Ecto neural progenitor cell (in vitro differentiated cells): ENCODE measurements at places on chromosomes 7 and 10.

DNA sequence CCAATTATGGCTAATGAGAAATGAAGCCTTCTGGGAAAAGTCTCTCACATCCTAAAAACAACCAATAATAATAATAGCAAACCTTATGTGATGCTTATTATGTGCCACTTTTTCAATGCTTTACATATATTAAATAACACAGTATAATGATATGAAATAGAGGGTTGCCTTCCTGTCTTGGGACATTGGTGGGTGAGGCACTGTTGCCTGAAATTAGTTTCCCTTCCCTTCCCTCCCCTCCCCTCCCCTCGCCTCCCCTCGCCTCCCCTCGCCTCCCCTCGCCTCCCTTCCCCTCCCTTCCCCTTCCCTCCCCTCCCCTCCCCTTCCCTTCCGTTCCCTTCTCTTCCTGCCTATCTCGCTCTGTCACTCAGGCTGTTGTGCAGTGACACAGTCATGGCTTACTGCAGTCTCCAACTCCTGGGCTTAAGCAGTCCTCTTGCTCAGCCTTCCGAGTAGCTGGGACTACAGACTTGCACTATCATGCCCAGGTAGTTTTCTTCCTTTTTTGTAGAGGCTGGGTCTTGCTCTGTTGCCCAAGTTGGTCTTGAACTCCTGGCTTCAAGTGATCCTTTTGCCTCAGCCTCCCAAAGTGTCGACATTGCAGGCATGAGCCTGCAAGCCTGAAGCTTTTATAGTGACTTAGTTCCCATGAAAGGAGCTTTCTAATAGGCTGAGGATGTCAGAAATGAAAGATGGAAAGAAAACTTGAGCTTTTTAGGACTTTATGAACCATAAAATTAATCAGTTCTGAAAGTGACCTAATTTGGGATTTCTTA, 47.9 kb downstream of the PHTF2 start:
- DNase-seq: no peak

- DNase-seq: peak; percentile 29
Measured at GRCh38 chr10:71435571-71436267, 39.0 kb downstream of the CDH23 start.

GRCh38 chr10:105793071-105793470, 1152.0 kb downstream of the SORCS3 start:
- no peak for DNase-seq

DNA sequence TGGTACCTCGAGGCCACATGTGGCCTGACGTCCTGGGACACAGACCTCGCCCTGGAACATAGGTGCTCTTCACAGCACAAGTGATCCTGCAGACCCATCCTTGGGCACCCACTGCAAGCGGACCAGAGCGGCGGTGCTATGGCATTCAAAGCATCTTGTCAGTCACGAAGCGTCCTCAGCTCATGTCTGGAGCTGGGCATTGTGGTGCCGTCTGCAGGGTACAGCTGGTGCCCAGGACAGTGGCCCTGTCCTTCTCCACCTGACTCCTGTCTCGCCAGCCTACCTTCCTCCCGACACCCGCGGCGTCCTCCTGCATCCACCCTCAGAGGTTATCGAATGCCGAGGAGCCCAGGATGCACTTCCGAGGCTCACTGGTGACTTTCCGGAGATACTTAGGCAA, 26.5 kb downstream of the ADGRA1 start:
- no peak for DNase-seq

DNA sequence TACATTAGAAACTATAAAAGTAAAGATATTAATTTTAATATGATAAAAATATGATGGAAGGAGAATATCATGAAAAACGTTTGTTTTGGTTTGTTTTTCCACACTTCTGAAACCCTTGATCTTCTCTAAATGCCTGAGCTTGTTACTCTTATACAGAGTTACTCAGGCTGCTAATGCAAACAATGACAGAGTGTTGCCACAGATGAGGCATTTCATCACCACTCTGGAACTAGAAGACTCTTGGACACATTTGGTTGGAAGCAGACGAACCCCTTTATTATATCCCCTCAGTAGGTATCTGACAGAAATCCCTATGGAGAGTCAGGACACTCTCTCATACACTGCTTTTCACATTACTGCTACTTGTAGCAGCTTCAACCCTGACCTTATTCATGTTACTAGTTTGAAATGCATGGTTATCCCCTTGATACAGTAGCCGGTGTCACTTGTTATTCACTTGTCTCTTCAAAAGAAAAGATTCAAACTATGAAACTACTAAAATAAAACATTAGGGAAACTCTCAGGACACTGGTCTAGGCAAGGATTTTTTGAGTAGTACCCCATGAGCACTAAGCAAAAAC, 66.9 kb downstream of the SEMA3C start:
- no peak for DNase-seq

DNA sequence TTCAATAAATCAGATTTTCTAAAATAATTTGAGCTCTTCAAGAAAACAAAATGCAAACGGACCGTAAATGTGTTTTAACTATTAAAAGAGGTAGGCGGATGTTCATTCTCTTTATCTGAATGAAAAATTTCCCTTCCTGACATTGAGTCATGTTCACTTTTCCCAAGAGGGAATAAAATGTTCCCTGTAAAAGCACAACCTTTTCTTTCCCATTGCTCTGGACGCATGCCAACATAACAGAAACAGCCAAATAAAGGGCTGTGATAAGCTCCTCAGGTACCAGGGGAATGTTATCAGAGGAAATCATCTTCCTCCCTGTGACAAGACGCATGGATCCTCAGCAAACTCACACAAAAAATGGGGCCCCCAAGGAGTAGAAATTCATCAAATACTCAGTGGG, 251.8 kb downstream of the MTERF1 start:
- no peak for DNase-seq

DNA sequence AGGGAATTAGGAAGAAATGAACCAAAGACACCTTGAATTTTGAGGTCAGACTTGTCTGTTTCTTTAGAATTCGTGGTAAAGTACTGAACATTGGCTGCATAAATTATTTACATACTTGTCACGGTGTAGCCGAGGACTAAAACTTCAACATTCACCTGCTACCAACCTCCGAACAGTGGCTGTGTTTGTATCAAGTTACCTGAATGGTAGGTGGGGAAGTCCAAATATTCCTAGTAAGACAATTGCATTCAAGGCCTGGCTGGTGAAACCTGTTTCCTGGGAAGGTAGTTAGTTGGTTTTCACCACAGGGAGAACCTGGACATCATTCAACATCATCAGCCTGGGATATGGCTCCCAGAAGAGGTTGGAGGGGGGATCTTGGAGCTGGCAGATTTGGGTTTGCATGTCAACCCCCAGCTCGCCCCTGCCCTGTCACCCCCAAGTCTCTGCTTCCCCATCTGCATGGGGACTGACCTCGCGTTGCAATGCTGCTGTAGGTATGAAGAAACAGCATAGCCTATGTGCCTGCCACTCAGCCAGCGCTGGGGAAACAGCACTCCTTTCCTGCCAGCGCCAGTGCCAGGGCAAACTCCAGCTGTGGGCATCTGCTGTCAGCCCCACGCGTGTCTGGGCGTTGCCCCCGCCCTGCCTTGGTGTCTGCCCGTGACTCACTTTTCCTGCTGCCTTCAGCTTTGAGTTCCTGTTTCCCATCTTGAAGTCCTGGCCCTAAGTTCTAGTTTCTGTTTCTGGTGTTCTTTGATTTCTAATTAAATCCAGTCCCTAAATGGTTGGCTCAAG, 12.7 kb upstream of the LARP4B start:
- no peak for DNase-seq

- no peak for DNase-seq
Measured at GRCh38 chr10:43691485-43691884, 42.8 kb upstream of the ZNF32 start.

- DNase-seq: no peak
Measured at GRCh38 chr7:33232632-33233145, 103.3 kb downstream of the BBS9 start.

DNA sequence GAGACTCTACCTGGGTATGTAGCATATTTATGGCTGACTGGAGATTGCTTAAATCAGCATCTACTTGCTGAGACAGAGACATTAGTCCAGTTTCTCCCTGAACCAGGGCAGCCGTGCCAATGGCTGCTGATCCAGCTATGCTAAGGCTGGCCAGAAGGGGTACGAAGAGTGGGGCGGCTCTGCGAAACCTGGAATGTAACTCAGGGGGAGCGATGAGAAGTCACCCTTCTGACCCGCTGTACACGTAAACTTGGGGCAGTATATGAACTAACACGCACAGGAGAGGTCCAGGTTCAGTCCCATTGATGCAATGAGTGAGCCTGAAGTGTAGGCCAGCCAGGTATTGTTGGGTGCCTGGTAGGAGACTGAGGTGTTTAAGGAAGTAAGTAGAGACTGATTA, 73.7 kb downstream of the PRR15 start:
- DNase-seq: no peak

DNA sequence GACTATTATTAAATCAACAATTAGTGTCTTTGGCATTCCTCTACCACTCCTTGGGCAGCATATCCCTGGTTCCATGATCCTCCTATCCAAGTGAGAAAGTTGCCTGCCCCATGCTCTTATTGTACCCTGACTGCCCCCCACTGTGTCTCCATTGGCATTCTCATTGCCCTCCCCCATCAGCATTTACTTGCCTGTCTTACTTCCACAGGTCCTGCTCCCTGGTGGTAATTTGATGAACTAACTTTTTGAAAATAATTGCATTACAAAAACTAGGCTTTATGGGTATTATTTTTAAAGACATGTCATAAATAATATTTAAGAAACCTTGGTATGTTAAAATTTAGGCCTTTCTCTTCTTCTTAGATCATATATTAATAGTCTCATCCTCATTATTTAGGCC, 346.4 kb downstream of the PCLO start:
- DNase-seq: no peak

DNA sequence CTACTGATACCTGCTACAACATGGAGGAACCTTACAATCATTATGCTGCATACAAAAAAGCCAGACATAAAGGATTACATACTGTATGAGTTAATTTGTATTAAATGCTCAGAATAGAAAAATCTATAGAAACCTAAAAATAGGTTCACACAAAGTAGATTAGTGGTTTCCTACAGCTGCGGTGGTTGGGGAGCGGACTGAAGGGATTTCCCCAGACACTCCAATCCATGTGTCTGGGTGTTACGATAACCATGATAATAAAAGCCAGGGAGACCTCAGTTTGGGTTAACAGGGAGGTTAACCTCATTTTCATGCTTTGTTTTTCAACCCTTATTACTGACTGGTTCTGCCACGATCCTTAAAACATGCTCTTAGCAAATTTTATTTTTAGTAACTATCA, 355.9 kb downstream of the KCNMA1 start:
- DNase-seq: no peak

DNA sequence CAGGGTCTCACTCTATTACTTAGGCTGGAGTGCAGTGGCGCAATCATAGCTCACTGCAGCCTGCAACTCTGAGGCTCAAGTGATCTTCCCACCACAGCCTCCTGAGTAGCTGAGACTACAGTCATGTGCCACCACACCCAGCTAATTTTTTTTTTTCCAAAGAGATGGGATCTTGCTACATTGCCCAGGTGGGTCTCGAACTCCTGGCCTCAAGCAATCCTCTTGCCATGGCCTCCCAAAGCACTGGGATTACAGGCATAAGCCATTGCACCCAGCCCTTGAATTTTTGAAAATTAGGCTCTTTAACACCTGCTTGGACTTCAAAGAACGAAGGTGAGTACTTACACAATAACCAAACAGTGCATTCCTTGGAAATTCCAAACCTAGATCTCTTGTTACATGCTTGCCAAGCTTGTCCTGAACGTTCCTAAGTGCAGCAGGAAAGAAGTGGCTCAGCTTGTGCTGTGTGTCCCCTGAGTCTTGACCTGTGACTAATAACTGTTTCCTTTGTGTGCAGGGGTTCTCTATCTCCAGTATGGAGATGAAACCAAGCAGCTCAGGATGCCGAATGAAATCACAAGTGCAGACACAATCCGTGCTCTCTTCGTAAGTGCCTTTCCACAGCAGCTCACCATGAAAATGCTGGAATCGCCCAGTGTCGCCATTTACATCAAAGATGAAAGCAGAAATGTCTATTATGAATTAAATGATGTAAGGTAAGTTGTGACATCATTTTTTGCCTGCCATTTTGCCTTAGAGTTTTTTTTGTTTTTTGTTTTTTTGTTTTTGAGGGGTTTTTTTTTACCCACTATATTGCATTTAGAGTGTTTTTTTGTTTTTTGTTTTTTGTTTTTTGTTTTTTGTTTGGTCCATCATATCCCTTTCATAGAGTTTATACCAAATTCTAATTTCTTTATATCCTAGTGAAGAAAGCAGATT, 223.8 kb downstream of the KIAA1217 start:
- DNase-seq: no peak

GRCh38 chr7:116683786-116684185, 11.8 kb downstream of the MET start:
- no peak for DNase-seq
